GM18507 (cell line): ENCODE measurements at places on chromosomes 2 and 18.

- DNase-seq: no peak
These were observed 140.2 kb upstream of the LRP1B start for GRCh38 chr2:142270990-142271389.

DNA sequence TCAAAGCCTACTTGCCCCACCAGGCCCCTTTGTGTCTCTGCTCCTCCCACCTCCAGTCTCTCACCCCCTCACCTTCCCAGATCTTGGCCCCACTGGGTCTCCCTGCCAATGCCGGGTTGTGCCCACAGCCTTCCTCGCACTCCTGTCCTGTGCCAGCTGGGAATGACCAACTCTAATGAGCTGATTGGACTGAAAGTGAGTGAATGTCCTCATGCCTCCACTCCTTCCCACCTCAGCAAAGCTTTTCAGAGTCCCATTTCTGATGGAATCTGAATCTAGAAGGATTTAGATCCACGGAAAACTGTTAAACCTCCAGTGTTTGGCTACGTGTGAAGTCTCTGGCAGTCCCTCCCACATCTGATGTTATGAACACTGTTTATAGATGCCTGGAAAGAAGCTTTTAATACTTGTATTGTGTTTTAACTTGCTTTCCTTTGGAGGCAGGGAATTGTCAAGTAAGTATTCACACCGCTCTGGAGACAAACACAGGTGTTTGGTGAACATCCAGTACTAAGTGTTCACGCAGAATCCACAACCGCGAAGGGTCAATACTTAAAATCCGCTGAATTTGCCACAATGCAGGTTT, 103.9 kb downstream of the RTN4 start:
- DNase-seq: no peak

GRCh38 chr18:59303656-59304195, 14.7 kb downstream of the CPLX4 start:
- DNase-seq: no peak

DNA sequence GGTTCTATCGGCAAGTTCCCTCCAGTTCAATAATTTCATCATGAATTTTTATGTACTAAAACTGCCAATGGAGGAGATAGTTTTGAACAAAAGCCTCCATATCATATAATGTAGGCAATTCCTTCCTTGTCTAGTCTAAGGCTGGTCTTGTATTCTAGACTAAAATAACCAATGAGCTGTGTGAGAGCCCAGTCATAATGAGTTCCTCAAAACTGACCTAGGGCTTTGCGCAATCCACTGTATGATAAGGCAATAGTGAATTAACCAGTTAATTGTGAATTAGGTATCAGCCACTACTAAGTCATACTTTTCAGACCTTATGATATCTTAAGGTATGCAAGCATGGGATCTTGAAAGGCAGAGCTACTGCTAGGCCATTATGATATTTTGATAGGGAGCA, 7.6 kb upstream of the UXS1 start:
- DNase-seq: no peak

GRCh38 chr2:180048251-180048650, 41.2 kb upstream of the CWC22 start:
- no peak for DNase-seq

- DNase-seq: no peak
These were observed 6.0 kb downstream of the GATA6 start for GRCh38 chr18:22175346-22175745.
